ENCODE measurements at places on chromosomes 16 and 17.

GRCh38 chr17:82865774-82866395, 26.1 kb upstream of the ZNF750 start:
- no peak for DNase-seq

DNA sequence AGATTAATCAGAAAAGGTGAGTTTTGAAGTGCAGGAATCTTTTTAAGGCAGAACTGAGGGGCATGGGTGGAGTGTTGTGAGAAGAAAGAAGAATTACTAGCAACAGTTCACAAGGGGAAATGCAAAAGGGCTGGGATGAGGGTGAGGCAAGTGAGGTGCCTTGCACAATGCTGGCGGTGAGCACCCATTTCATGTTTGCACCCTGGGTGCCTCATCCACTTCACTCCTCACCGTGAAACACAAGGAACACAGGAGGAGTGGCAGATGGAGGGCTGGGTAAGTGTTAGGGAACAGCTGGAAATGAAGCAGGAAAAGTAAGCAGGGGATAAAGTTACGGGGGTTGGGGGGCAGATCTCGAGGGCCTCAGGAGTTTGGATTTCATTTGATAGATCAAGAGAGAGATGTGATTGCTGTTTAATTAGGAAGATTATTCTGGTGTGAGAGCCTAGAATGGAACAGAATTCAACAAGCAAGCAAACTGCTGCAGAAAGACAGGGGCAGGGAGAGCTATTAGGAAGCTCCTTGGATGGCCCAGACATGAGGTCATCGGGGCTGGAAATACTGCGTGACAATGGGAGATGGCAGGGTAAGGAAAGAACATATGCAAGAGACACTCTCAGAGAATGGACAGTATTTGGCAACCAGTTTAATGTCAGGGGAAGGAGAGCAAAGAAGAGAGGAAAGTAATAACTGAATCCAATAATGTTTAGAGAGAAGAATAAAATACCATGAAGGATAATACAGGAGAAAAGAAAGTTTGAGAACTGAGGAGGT, 8.3 kb upstream of the HEATR6 start:
- peak; percentile 66 for DNase-seq

DNA sequence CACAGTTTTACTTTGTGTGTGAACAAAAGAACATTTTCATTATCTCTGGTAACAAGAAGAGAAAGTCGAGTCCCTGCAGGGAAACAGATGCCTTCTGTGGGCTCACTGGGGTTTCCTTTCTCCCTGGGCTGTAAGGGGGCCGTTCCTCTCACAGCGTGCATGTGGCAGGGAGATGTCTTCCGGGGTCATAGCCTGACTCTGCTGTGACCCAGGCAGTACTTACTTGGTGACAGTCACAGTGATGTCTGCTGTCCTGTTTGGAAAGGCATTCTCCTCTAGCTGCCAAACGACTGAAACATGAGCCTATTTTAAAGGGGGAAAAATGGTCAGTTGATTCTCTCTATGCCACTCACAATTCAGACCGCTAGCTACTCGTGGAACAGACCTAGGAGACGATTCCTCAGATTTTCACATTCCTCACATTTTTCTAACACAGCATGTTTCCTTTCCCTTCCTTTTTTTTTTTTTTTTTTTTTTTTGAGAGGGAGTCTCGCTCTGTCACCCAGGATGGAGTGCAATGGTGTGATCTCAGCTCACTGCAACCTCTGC, 7.3 kb downstream of the HASPIN start:
- DNase-seq: no peak

DNA sequence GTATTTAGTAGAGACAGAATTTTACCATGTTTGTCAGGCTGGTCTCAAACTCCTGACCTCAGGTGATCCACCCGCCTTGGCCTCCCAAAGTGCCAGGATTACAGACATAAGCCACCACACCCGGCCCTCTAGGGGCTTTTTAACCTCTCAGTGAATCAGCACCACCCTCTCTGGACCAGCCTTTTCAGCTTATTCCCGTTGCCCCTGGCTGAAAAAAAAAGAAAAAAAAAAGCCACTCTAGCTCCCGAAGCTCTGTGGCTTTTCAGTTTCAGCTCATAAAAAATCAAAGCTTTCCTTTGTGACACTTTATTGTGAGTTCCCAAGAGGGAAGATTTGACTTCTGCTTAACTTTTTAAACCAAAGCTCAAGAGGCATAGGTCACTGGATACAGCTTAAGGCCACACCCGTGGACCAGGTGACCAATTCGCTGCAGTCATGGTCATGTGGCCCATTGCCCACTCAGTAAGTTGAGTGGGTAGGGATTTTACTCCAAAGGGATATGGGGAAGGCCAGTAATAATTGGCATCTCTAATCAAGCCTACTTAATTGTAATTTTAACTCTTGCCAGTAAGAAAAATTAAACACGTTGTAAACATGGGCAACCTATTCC, 46.6 kb upstream of the MED13 start:
- DNase-seq: no peak

DNA sequence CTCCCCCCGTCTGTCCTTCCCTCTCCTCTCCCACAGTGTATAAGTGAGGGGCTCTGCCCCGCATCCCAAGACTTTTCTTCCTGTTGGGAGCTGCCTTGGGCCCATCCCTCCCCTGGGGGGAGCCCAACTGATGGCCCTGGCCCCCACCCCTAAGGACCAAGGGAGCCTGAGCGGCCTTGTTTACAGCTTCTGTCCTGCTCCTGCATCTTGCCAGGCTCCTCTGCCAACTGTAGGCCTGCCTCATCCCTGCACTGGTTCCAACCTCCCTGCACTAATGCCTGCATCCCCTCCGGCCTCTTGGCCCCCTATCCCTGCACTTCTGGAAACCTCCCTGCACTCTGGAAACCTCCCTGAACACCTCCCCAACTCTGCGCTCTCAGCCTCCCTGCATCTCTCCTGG, 1.4 kb upstream of the PAGR1 start:
- no peak for DNase-seq

GRCh38 chr17:17036524-17036998, 5.7 kb upstream of the MPRIP start:
- DNase-seq: no peak

DNA sequence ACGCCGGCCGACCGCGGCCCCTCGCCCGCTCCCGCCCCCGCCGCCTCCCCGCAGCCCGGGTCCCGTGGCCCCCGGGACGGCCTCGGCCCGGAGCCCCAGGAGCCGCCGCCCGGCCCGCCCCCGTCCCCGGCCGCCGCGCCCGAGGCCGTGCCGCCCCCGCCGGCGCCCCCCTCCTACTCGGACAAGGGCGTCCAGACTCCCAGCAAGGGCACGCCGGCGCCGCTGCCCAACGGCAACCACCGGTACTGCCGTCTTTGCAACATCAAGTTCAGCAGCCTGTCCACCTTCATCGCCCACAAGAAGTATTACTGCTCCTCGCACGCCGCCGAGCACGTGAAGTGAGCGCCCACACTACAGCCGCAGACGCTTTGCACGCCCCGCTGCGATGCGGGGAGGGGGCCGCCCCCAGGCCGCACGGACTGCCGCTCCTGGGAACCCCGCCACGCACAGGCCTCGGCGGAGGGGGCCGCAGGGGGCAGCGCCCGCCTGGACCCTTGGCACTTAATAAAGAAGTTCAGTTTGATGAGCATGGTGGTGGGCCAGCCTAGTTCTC, 35.5 kb upstream of the ZC3H18 start:
- peak; percentile 40 for DNase-seq

DNA sequence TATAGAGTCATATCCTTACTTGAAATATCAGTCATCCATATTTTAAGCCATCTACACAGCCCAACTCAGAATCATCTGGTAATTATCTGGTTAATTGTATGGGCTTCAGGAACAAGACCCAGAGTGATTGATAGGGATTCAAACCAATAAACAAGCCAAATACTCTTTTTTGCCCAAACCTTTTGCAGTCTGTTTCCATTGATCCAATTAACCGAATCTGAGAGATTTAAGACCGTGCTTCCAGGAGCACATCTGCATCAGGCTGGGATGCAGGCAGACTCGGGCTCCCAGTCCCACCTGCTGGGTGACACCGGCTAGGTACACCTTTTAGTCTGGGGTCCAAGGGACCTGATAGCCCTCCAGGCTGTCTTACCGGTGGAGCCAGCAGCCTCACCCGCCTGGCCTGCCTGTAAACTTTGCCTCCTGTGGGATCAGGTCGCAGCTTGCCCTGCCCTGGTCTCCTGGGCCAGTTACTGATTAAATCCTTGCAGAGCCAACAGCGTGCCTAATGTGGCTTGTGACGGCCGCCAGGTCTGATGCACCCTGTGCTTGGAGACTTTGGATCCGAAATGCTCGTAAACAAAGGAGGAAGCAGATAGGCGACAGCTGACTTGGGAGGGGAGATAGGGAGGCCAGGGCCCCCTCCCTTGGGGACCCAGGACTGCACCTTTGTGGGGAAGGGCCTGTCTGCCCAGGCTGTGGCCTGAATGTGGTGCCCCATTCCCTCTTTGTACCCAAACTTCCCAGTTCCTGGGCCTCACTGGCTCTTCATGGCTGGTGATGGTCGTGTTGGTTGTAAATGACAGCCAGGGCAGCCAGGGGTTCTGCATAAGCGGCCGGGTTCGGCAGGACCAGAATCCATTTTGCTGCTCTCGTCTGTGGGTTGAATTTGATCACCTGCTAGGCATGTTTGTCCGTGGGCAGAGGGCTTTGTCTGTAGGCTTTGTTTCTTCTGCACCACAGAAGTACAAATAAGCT, 3.8 kb downstream of the CMIP start:
- DNase-seq: no peak

DNA sequence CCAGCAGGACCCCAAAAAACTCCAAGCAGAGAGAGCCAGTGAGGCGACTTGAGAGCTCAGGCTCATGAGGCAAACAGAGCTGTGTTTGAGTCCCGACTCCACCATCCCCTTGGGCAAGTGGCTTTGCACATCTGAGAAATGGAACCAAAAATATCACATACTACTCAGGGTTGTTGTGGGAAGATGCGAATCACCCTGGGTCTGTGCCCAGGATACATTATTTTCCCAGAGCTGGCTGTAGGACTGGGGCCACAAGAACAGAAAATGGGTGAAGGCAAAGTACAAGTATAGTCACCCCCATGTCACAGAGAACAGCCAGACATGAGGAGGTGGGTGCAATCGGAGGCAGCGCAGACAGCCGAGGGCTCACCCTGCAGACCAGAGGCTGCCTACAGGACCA, 127.3 kb downstream of the GAS7 start:
- no peak for DNase-seq

DNA sequence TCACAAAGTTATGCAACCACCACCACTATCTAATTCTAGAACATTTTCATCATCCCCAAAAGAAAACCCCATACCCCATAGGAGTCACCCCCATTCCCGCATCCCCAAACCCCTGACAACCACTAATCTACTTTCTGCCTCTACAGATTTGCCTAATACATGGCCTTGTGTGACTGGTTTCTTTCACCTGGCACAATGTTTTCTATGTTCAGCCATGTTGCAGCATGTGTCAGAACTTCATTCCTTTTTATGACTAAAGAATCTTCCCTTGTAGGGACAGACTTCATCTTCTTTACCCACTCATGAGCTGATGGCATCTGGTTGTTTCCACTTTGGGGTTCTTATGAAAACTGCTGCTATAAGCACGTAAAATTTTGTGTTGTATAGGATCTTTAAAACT, 34.6 kb downstream of the CYTH1 start:
- DNase-seq: no peak

- no peak for DNase-seq
Measured at GRCh38 chr17:57699751-57700219, 45.3 kb downstream of the CCDC182 start.

DNA sequence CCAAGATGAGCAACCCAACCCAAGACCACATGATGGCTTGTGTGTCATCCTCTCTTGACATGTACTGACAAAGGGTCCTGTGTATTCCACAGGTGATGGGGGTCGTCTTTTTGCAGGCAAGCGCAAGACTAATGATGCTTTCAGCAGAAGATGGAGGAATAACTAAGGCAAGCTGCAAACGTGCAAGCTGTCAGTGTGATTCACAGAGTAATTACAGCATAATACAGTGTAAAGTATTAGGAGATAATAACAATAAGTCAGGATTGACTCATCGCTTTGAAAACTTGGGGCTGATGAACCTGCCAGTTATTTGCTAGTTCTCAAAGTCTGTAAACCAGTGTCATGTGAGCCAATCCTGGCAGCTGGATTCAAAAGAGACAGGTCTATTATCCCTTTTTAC, 41.6 kb upstream of the ASIC2 start:
- no peak for DNase-seq

- DNase-seq: no peak
Measured at GRCh38 chr16:71501547-71501946, 12.4 kb upstream of the ZNF19 start.

DNA sequence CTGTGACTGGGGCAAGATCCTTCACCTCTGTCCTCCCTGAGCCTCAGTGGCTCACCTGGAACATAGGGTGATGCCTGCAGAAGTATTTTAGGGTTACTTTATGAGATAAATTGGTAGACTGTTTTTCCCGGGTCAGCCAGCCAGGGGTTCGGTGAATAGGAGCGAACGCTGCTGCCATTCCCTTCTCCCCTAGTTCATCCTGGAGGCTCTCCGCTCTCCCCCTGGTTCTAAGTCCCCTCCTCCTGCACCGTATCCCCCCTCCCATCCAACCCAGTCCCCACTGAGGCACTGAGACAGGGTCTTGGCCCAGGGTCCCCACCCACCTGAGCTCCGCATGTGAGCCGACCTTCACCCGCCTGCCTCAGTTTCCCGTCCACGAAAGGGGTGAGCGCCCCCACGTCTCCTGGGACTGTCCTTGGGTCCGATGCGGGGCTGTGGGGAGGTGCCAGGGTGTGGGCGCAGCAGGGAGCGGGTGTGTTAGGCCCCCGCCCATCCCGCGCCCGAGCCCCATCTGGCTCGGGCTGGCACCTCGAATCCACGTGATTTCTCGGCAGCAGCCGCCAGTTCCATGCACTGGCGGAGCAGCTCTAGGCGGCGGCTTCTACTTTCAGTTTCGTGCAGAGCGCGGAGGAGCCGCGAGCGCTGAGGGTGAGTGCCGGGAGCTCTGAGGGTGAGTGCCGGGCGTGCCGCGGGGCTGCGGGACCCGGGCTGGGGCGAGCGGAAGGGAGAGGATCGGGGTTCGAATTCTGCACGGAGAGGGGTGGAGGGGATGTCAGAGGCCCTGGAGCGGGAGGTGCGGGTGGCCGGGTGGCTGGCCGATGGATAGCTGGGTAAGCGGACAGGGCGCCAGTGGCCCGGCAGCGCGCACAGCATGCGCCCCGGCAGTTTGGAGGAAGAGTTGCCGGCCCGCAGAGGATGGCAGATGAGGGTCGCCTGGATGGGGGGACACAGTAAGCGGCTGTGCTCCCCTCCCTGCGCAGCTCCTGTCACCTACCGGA, at the start of gene NLRC5:
TSS of gene NLRC5 (plus strand) at position 610 of the 998 bp plus-strand sequence. CDS start 31,156 bp downstream, outside the sequence.
- DNase-seq: peak; percentile 80

DNA sequence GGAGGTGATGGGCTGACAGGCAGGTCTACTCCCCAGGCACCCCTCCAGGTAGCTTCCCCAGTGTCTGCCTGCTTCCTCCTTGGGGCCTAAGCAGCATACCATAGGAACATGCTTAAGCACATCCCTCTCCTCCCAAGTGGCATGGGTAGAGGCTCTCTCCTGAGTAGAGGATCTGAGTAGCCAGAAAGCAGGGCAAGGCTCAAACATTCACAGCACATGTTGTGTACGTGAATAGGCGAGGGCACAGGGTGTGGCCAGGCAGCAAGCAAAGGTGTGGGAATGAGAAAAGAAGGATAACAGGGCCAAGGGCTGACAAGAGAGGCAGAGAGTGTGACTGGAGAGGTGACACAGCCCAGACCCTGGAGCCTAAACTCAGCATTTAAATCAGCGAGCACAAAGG, 29.7 kb upstream of the GFOD2 start:
- DNase-seq: no peak
